ENCODE measurements at places on chromosomes 3 and 15.

GRCh38 chr3:123656691-123657090 is 71.8 kb upstream of the HACD2 start:
- no peak for DNase-seq

DNA sequence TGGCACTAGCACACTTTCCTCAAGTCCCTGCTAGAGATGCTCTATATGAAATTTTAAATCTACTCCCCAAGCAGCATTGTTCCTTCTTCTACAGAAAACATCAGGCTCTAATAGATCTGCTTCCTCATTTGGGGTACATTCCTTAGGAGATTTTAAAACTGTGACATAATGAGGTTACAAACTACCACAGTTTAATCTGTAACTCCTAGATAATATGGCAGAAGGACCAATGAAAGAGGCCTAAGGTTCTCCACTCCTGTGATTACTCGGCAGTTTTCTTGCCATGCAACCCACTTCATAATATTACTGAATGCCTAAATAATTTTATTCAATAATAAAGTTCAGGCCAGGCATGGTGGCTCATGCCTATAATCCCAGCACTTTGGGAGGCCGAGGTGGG is 16.1 kb downstream of the ZNF106 start:
- no peak for DNase-seq

- DNase-seq, result no peak
Measured at GRCh38 chr3:99706410-99706809, 68.0 kb downstream of the COL8A1 start.

DNA sequence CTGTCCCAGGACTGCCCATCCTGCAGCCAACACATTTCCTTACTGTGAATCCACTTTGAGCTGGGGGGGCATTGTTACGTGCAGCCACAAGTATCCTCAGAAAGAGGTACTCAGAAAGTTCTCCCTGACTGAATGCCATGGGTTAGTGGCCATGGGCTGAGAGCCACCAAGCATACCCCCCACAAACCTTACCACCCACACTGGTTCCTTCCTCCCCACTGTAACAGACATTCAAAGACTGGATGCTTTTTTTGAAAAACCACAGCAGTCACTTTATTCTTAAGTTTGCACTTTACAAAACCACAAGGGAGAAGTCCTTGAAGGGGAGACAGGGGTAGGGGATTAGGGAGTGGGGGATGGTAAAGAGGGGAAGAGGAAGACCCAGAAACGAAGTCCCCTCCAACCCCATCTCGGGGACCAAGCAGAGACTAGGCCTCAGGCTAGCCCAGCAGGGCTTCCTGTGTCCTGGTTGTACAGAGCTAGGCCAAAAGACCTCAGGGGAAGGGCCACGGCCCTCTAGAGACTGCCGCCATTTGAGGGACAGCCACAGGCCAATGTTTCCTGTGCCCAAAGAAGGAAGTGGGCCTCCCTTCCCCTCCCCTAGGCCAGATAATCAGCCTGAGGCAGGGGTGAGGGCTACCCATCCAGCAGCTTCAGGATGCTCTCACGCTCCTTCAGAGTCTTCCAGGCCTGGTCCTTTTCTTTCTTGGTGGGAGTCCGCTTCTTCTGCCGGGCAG is 10.1 kb upstream of the CAMK1 start:
- DNase-seq, result no peak

GRCh38 chr3:115164374-115165221 is 17.5 kb upstream of the ZBTB20 start:
- no peak for DNase-seq

DNA sequence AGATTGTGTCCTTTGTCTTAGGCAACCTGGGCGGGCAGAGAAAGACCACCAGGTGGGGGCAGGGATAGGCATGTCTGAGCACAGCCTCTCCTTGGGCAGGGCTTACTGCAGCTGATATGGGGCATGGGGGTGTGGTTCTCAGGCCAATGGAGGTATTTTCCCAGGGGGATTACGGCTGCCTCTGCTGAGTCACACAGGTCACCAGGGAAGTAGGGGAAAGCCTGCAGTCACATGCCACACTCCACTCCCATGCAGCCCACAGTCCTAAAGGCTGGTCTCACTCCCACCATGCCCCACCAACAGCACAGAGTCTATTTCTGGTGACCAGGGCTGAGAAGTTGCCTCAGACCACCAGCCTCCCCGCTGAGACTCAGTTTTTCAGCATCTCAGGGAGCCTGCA is 466.4 kb downstream of the DIPK2A start:
- no peak for DNase-seq

DNA sequence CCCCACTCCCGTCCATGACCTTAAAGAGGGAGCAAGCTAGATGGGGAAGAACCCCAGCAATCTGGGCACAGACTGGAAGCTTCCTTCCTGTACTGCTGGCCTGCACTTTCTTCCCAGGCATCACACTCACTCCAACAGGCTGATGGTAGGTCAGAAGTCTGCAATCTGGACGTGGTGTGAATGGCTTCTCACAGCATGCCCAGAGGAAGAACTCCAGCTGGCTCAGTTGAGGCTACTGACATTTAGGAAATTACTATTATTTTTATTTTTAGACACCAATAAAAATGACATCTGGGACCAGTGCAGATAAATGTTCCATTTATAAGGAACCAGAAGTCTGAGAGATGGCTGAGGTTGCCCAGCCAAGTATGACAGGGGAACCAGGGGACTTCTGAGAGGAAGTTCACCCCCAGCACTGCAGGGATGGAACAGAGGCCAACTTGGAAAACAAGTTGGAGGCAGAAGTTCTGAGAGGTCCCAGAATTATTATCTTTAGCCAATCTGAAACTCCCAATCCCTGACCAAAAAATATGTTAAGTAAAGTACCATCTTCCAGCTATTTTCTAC is 163.8 kb upstream of the CTNNB1 start:
- DNase-seq, result no peak

- DNase-seq, result no peak
Measured at GRCh38 chr3:62503516-62503915, 130.2 kb upstream of the FEZF2 start.

DNA sequence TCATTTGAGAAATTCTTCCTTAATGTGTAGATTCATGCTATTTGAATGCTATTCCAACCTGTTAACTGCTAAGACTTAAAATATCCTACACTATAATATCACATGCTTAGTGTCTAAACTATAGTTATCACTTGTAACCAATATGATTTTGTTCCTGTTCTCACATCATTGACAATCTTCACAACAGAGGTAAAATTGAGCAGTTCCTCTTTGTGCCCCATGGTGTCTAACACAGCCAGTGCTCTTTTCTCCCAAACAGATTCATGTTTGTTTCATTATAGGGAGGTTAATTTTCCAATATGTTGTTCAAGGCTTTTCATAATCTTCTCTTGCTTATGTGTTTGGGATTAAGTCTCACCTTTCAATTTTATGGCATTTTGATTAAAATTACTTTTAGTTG is 591.1 kb downstream of the ZPLD1 start:
- DNase-seq, result no peak

GRCh38 chr3:25084016-25084415 is 344.0 kb upstream of the RARB start:
- no peak for DNase-seq

DNA sequence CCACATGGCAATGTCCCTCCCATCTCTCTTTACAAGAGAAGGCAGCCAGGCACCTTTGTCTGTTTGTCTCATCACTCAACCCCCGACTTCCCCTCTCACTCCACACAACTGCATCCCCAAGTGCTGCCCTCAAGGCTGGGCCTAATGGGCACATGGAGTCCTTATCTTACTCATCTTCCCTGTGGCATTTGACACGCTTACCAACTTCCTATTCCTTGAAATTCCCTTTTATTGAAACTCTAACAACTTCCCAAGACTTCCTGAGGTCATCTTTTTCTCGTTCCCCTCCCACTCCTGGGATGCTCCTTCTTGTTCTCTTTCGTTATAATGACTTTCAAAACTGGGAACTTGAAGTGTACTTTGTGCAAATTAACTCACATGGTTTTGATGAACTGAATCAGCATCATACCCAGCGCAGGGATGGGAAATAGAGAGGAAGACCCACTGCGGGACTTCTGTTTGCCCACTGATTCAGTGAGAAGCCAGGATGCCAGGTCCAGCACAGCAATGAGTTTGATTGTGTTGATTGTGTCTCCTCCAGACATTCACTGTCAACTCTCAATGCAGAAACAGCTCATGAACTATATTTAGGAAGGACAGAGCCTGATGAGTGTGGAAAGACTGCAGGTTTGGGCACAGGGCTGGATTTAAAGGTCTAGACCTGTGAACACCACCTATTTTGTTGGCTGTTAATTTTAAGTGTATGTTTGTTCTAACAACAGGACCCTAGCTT is 104.7 kb upstream of the TNIK start:
- no peak for DNase-seq

GRCh38 chr3:178284181-178284580 is 252.1 kb upstream of the KCNMB2 start:
- no peak for DNase-seq

GRCh38 chr3:73046195-73046594 is 15.3 kb upstream of the EBLN2 start:
- DNase-seq, result no peak

GRCh38 chr15:75208501-75209288 is 7.0 kb downstream of the C15orf39 start:
- DNase-seq, result no peak

DNA sequence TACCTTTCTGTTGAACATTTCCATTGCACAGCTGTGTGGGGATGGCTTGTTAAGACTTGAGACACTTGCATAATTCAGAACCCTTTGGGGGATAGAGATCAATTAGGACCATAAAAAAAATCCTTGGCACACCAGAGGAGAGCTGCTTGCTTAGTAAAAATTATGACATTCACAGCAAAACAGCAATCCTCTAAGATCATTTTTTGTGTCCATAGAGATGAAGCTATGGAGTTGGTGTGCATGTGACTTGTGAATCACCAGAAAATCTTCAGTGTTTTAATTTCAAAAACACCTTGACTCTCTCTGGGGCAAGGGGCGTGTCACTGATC is 7.7 kb downstream of the COL8A1 start:
- DNase-seq, result no peak

DNA sequence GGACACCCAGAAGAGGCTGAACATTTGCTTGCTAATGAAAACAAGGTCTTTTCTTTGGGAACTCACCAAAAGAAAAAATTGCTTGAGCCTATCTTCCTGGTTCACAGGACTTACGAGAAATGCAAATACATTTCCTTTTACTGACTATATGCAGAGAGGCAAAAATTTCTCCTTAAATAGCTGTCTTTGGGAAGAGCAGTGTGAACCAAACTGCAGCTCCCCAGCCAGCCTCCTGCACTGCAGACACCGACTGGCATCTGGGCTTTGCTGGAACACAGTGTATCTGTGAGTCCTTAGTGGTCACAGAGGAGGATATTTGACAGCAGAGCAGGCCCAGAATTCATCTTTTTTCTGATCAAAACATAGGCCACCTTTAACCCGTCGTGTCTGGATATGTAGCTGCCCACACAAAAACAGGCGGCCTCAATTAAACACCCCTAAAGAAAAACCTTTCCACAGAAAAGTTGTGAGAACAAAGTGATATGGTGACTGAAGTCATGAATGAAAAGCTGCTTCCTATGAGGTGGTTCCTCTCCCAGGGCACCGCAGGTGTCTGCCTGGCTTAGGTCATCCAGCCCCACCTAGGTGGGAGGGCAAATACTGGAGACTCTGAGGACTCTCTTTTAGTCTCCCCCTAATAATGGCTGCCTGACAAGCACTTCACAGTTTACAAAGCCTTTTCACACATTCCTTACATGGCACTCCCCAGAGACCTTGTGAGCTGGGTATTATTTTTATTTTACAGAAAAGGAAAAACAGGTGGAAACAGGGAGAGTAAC is 46.1 kb upstream of the TMEM158 start:
- DNase-seq, result no peak

- no peak for DNase-seq
Measured at GRCh38 chr3:43043071-43043766, 62.7 kb downstream of the POMGNT2 start.

- no peak for DNase-seq
Measured at GRCh38 chr15:52218816-52219215, 27.6 kb upstream of the GNB5 start.

- no peak for DNase-seq
Measured at GRCh38 chr15:48803877-48804276, 7.0 kb downstream of the CEP152 start.

- DNase-seq, result no peak
Measured at GRCh38 chr15:99210334-99210733, 39.0 kb downstream of the TTC23 start.

DNA sequence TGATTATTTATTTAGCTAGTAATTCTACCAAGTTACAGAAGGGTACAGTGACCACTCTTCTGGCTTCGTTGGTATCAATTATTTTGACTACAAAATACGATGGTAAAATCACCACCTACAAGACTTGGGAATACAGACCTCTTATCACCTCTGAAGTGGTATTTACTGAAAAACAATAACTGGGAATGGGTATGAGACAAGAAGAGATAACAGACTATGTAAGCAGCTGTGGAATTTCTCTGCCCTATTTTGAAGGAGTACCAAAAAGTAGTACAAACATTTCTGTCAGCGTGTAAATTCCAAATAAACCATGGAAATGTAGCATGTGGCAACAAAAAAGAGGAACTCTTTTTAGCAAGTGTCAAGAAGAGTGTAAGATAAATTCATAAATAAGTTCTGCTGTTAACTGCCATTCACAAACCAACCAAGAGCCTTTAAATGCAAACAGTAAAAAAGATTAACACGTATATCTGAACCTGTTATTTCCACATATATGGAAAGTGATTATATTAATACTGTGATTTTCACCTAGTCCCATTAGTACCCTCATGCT is 77.0 kb upstream of the SLC12A8 start:
- DNase-seq, result no peak

DNA sequence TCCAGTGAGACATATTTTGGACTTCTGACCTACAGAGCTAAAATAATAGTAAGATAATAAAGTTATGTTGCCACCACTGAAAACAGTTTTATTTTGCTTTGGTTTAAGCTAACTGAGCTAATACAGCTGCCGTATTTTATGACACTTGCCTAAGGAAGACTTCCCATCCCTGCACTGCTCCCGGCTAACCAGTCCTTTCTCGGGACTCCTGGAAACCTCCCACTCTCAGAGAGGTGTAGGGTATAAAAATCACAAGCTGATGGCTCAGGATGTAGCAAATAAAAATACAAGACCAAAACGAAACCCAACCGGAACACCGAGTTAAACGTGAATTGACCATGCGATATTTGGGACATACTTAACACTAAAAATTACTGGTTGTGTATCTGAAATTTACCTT is 448 bp upstream of the KBTBD12 start:
- DNase-seq, result no peak

DNA sequence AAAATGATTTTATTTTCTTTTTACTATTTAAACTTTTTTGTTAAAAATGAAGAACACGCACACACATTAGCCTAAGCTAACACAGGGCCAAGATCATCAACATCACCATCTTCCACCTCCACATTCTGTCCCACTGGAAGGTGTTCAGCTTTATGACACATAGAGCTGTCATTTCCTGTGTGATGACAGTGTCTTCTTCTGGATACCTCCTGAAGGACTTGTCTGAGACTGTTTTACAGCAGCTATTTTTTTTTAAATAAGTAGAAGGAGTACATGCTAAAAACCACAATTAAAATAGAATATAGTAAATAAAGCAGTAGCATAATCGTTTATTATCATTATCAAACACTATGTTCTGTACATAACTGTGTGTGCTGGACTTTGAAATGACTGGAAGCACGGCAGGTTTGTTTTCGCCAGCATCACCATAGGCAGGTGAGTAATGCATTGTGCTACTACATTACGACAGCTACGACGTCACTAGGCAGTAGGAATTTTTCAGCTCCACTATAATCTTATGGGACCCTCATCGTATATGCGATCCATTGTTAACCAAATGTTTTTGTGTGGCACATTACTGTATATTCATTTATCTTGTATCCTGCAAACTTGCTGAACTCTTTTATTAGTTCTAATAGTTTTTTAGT is 72.8 kb downstream of the KLF15 start:
- DNase-seq, result no peak

- DNase-seq, result no peak
Measured at GRCh38 chr15:53251996-53252395, 461.9 kb upstream of the ONECUT1 start.
